ENCODE measurements at places on chromosomes 7 and 10. TPM values are rescaled to one million over a fixed set of nuclear protein-coding genes. Genes with fewer than 3 reads are reported as not detected.

The EXOC6 gene
- 6.1 TPM for total RNA-seq

DNA sequence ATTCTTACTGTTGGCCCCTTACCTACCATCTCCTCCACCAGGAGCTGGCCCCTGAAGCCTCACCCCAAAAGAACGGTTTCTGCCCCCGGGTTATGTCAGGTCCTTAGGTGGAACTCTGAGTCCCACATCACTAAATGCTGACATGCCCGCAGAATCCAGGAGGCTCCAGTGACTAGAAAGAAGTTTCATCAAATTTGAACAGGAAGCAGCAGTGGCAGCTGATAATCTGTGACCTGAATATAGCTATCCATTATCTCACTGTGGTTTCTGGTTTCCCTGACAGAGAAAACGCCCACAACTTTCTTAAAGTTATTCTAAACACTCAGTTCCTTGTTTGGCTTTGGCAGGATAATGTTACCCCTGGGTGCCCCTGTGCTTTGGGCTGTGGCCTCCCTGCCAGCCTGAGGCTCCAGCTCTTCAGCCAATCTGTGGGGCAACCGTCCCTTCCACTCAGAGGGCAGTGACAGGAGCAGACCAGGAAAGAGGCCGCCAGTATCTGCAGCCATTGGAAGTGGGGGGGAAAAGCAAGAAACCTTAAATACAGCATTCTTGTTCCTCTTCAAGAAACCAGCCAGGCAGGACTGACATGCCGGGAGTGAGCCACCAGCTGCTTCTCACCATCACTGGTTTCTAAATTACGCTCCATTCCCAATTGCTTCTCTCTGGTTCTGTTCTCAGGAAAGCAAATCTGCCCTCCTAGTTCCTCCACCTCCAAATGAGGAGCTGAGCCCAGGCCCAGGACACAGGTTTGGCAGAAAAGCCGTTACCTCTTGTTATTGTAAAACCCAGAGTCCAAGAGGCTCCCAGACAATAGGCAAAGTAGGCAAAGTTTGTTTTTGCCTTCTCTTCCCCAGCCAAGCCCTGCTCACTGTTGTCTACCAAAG is 41.2 kb upstream of the VCL start:
- DNase-seq, result peak; percentile 6

The PCLO gene
- 0.71 TPM for total RNA-seq

The CCDC3 gene
- not detected for total RNA-seq

The APBB1IP gene
- 31.1 TPM for total RNA-seq

The ZP3 gene
- 22.4 TPM for total RNA-seq

DNA sequence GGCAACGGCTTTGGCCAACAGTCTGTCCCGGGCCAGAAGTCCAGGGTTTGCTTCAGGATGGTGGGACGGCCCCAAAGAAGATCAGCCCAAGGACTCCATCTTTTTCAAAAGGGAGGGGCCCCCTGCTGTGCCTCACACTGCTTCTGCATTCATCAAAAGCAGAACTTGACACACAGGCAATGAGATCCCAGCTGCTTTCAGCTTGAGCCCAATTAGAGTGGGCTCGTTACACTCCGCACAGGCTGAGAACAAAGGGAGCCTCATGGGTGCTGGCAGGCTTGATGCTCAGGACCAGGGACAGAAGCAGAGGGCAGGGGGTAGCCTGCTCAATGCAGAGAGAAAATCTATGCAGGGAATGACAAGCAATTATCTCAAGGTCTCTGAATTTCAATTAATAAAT is 45.5 kb downstream of the VOPP1 start:
- no peak for DNase-seq

The SLC26A5 gene
- not detected for total RNA-seq

The MMRN2 gene
- total RNA-seq, result 0.67 TPM

DNA sequence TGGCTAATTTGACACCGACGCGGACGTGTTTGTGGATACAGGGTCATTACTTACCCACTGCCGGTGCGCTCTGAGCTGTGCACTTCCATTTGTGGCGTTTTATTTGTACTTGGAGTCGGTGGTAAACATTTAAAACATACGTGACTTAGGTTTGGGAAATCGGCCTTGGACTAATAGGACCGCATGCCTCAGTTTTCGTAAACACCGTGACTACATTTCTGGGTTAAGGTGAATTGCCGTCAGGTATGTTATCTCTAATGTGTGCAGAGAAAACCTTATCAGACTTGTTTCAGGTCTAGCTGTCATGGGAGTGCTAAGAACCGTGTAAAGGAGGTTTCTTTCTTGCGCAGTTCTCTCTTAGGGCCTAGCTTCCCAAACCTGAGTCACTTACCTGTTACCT is 51.7 kb upstream of the NCF1 start:
- DNase-seq, result no peak

The IQUB gene
- total RNA-seq, result 0.36 TPM

DNA sequence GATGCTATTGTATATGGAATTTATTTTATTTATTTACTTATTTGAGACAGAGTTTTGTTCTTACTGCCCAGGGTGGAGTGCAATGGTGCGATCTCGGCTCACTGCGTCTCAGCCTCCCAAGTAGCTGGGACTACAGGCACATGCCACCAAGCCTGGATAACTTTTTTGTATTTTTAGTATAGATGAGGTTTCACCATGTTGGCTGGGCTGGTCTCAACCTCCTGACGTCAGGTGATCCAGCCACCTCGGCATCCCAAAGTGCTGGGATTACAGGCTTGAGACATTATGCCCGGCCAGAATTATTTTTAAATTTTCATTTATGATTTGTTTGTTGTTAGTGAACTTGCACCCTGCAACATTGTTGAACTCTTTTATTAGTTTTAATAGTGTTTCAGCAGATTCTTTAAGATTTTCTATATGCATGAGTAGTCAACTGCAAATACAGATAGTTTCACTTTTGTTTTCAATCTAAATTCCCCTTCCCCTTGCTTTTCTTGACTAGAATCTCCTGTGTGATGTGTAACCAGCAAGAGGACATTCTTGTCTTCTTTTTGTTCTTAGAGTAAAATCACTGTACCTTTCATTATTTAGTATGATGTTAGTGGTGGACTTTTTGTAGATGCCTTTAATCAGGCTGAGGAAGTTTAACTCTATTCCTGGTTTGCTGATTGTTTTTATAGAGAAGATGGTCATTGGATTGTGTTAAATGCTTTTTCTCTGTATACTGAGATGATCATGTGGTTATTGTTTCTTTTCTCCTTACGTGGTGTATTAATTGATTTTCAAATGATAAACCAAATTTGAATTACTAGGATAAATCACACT is 27.8 kb downstream of the ZNF33A start:
- no peak for DNase-seq

The TACR2 gene
- total RNA-seq, result not detected

- DNase-seq, result peak; percentile 98
Measured at GRCh38 chr7:36303202-36304098, 86.2 kb upstream of the ANLN start.

Measured in HFFc6 (cell line).